Colonic mucosa (tissue), 4 donors: ENCODE measurements at places on chromosomes 3 and 15.

DNA sequence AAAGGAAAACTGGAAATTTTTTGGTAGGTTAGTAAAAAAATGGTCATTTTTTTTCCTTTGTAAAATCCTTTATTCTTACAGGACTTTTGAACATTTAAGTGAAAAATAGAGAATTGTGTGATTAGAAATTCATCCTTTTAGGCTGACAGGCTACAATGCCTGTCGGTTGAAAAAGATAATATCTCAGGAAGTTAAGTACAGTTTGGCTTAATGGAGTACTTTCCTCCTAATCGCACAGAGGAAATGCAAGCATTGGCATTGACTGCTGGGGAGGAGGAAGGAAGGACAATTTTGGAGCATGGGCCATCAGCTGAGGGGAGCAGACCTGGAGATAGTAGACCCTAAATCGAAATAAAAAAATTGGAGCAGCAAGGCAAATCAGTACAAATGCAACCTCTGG is 135.1 kb upstream of the ICE2 start:
- no peak for DNase-seq

DNA sequence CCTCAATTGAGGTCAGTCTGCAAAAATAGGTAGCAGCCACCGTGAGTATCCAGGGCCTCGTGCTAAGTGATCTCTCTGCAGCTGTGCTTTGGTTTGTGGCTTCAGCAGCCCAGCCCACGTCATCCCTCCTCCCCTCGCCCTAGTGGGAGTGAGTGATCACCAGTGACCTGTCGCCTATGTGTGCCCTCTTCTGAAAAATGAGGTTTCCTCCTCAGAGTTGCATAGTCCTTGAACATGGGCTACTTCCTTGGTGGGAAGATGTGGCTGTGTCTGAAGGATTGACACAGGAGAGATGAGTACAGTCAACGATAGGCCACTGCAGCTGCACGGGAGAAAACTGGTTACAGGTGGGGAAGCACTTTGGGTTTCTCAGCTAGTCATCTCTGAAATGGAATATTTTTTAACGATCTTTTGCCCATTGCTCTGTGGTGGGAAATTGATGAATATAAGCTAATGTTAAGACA is 144.8 kb upstream of the BHLHE40 start:
- DNase-seq: no peak

DNA sequence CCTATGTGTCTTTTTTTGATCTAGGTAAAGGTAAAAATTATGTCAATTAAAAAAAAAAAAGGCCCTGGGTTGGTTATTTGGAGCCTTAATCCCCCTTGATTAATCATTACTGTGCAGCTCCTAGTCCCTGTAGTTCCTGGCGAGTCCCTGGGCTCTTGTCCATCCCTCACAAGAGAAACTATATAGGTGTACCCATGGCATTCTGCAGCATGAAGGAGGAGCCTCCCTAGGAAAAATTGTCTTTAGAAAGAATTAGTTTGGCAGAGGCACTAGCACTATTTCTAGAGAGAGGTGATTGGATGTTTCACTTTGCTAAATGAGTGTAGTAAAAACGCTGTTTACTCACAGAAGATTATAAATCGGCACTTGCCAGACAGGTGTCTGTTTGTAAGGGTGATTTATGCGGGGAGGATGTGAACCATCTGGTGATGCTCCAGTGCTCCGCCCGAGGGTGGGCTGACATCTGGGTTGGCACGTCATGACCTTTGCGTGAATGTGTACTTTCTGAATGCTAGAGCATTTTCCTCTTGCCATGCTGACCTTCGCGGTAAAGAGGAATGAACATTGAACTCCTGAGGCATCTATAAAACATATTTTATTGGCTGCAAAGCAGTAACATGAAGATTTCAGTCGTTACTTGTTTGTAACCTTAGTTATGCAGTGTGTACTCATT is 12.6 kb downstream of the PLCL2 start:
- peak; percentile 85 for DNase-seq

DNA sequence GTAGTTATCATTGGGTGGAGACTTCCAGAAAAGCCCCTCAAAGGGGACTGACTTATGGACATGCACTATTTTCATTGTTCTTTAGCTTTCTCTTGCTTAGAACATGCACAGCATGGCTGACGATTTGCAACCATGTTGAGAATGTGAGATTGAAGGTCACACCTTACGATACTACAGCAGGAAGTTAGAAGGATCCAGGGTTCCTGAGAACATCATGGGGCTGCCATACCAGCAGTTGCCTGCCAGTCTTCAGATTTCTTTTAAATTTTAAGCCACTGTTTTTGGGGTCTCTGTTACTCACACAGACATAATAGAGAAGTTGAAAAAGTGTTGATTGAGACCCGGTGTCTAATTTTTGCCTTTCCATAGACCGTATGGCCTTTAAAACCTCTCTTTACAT is 396.5 kb downstream of the MECOM start:
- no peak for DNase-seq
